ENCODE measurements at places on chromosomes 2 and 18.
A peak's percentile ranks its signal among the peaks of the same experiment; 100 is the strongest.

DNA sequence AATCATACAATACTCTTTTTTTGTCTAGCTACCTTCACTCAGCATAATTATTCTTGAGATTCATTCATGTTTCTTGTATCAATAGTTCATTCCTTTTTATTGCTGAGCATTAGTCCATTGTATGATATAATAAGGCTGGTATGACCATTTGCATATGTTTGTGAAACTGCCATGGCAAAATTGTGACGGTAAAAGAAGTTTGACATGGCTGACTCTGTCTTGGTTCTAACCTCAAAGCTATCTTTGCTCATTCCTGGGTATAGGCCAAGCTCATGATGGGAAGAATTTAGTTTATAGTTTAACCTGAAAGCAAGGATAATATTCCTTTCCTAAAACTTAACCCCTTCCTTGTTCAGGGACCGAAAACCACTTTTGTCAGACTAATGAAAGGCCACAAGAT lies 46.4 kb downstream of the COMMD1 start:
- no peak for DNase-seq

DNA sequence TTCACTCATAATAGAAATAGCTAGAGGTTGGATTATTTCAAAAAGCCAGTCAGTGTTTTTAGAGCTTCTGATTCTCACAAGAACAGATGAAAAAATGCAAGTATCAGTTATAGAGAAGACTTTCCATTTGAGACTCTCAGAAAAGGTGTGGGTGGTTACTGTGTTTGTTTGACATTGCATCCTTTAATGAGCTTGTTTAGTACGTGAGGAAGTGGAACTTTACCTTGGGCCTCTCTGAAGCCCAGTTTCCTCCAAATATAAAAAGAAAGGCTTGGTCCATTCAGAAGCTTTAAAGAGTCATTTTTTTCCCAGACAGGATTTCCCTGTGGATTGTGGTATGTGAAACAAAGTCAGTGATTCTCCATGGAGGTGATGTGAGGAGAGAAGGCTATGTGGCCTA lies 89.9 kb upstream of the RANBP2 start:
- no peak for DNase-seq

DNA sequence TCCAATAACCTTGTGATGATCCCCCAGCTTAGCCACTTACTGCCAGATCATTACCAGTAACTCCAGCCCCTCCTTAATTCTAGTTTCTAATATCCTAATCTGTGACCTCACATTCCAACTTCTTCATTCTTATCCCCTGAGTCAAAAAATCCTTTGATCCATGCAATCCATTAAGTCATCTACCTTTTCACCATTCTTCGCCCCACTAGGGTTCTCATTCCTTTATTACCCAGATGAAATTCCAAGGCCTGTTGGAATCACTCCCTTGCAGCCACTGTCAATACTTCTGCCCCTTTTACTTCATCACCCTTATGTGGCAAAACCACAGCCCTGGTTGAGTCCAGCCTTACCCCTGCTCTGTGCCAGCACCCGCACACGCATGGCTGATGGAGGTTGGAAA lies 20.3 kb upstream of the IL36G start:
- no peak for DNase-seq

DNA sequence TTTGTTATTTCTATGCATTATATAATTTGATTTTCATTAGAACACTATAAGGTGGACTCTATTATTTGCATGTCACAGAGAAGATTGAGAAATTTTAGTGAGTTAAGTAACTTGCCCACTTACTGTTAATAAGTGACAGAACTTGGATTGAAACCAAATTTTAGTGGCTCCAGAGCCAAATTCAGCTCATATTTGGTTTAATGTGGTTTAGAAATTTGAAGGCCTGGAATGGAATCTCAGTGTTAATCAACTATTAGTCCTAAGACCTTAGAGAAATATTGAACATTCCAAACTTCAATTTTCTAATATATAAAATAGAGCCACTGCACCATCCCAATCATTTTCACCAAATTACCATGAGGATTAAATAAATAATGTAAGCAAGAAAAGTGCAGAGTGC lies 281.6 kb downstream of the ZNF385B start:
- no peak for DNase-seq

GRCh38 chr2:43225093-43225787 lies 1.2 kb downstream of the ZFP36L2 start:
- peak; percentile 37 for DNase-seq

- no peak for DNase-seq
Measured at GRCh38 chr2:14779252-14779651, 146.7 kb downstream of the LRATD1 start.

DNA sequence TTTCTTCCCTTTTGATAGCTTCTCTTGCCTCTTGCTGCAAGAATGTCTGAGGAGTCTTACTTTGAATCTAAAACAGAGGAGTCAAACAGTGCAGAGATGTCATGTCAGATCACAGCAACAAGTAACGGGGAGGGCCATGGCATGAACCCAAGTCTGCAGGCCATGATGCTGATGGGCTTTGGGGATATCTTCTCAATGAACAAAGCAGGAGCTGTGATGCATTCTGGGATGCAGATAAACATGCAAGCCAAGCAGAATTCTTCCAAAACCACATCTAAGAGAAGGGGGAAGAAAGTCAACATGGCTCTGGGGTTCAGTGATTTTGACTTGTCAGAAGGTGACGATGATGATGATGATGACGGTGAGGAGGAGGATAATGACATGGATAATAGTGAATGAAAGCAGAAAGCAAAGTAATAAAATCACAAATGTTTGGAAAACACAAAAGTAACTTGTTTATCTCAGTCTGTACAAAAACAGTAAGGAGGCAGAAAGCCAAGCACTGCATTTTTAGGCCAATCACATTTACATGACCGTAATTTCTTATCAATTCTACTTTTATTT lies 133.5 kb upstream of the CDCA7 start:
- DNase-seq: no peak

GRCh38 chr2:2877427-2877826 lies 500.2 kb downstream of the EIPR1 start:
- DNase-seq: no peak

- no peak for DNase-seq
Measured at GRCh38 chr2:85244828-85245227, 83.0 kb downstream of the TGOLN2 start.

DNA sequence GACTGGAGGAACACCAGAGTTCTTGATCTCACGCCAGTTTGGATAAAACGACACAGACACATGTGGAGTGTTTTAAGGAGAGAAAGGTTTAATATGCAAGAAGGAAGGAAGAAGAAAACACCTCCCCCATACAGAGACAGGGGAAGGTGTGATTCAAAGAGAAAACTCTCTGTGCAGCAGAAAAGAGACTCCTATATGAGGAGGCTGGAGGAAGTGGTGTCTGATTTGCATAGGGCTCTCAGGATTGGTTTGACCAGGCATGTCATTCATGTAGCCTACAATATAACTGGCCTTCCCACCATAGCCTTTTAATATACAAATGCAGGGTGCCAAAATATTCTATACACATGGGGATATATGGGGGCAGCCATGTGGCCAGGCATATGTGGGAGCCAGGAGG lies 1386.5 kb downstream of the RPIA start:
- DNase-seq: no peak

DNA sequence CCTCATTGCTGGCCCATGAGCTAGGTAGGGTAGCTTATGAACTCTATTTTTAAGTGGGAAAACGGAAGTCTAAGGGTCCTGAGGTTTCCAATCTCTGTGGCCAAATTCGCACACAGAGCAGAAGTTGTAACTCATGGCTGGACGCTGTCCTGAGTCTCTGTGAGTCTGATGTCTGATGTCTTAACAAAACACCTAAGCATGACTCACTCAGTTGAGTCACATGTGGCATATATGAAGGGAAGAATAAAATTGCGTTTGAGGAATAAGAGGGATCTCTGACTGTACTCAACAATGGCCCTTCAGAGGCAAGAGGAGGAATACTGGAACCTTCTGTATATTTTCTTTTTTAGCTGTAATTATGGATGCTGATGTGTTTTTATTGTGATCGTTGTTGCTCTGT lies 569.7 kb downstream of the RIT2 start:
- DNase-seq: no peak

GRCh38 chr2:24702800-24703199 lies 90.4 kb downstream of the PTRHD1 start:
- DNase-seq: no peak
